ENCODE measurements at places on chromosomes 5 and 9.

DNA sequence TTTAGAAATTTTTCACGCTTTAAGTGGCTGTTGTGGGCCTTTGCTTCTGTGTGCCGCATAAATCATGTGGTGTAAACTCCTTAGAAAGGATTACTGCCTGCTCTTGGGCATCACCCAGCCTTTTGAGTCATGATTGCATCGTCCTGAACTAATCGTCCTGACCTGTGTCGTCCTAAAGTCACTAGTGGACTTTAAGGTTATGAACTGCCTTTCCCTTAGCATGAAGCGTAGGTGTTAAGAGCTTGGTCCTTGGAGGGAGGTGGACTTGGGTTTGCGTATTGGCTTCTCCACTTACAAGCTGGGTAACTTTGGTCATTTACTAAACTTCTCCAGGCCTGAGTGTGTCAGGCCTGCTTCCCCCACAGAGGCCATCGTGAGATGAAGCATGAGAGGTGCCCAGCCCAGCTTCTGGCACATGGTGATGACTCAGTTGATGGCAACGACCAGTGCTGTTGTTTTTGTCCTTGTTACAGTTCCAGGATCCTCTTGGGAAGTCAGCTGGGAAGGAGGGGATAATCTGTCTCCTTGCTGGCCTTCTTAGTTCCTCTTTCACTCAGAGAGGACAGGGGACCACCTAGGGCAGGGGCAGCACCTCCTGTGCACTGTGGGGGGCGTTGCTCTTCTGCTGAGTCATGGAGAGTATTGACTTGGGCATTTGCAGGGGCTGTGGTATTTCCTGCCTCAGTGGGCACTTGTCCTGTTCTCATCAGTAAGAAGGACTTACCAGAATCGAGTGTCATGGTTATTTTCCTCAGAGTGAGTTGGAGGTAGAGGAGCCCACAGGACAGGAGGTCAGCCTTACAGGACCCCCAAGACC lies 54.2 kb upstream of the NCS1 start:
- no peak for DNase-seq

DNA sequence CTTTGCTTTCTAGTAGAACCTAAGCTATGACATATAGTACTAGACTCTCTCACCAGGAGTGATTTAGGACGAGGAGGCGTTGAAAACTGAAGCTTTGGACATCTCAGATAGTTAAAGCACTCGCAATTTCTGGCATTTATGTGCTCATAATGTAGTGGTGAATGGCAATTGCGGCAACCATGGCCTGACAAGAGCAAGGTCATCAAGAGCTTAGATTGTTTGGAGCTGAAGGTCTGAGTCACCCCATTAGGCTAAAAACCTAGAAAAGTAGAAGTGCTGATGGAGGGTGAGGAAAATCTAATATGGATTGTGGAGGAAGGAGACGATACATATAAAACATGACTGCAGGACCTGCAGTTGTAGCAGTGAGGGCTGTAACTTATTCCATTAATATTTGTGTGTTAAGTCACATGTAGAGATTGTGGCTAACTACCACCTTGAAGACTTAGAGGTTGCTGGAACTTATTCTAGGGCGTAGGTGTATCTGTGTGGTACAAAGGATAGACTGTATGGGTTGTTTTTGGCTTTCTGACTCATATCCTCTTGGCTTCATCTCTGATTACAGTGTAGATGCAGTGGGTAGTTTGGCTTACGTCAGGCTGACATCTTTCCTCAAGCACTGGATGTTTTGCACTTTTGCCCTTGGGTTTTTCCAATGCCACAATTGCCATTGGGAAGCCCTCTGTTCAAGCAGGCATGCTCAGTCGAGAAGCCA lies 138.9 kb upstream of the CDKN2B start:
- no peak for DNase-seq

- DNase-seq = no peak
These were observed 637.6 kb upstream of the SGCD start for GRCh38 chr5:155689406-155689805.

- no peak for DNase-seq
These were observed 497.6 kb downstream of the IRX1 start for GRCh38 chr5:4093236-4093635.

DNA sequence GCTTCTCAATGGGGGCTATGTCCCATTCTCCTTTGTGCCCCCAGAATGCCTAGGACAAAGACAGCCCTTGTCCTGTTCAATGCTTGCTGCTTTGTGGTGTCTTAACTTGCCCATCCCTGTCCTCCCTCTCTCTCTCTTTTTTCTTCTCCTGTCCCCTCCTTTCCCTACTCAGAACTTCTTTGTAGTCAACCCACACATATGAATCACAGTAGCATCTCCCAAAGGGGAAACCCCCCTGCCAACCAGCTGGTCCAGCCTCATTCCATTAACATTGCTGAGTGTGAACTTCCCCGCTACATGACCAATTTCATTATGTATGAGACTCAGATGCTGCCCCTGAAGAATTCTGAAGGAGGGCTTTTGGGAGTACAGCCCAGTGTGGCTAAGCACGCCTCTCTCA lies 408.3 kb downstream of the ENC1 start:
- DNase-seq = no peak

DNA sequence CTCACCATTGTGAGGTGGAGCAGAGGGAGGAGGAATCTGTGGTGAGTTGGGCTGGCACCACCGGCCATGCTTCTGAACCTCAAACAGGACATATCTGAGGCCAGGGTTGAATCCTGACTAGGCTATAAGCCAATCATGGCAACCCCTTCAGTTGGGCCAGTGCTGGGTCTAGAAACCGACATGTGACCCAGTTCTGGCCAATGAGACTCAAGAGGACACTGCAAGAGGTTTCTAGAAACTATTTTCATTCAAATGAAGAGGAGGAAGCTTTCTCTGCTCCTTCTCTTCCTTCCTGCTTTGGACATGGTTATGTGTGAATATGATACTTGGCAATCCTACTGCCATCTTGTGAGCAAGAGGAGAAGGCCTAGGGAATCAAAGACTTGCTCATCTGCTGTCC lies 417.7 kb downstream of the SEMA5A start:
- DNase-seq = no peak

- DNase-seq = no peak
These were observed 151.5 kb downstream of the CAVIN4 start for GRCh38 chr9:100729336-100729895.

- DNase-seq = no peak
These were observed 679.8 kb downstream of the CETN3 start for GRCh38 chr5:89729623-89730301.

DNA sequence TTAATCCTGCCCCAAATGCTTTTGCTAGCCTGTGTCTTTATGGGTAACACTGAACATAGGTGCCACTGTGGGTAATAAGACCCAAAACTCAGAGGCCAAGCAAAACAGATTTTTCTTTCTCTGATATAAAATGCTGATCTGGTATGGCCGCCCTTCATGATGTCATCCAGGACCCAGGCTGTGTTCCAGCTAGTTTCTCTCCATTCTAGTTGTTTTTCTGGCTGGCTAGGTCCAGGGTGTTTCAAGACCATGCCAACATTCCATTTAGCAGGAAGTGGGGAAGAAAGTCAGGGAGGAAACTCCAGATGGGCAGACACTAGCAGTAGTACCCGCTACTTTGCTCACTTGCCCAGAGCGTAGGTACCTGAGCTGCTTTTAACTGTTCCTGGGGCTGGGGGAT lies 183.9 kb upstream of the OTULINL start:
- DNase-seq = no peak

DNA sequence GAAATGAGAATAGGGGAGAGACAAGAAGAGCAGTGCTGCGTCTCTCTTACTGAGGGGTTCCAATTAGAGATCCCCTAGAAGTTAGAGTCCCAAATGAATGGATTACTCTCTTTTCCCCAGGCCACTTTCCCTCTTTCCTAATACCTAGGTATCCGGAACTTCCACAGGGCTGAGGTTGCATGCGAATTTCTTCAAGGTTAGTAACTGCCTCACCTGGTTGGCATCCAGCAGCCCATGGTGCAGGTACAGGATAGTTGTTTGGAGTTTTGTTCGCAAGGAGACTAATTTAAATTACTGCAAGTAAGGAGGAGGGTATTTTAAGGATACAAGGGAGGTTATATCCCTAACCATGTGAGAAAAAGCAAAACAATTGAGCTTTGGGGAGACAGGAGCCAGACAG lies 52.4 kb upstream of the JAK2 start:
- DNase-seq = no peak
